ENCODE measurements at places on chromosomes 4 and X.

GRCh38 chrX:19515615-19516105 is 352 bp upstream of the MAP3K15 start:
- no peak for DNase-seq

GRCh38 chr4:142435599-142436235 is 410.4 kb downstream of the INPP4B start:
- DNase-seq, result no peak

DNA sequence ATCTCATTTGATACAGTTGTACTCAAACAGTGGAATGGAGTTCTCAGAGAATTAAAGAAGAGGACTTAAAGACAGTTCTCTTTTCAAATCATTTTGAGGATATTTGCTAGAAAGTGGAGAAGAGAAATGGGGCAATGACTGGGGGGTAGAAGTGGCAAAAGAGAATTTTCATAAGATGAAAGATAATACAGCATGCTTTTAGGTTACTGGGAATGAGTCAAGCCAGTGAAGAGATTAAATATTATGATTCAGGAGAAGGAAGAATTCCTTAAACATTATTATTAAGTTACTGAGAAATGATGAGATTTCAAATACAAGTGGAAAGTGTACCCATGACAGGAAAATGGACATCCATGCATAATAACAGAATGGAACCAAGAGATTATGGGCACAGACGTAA is 219.0 kb upstream of the DKK2 start:
- no peak for DNase-seq

- no peak for DNase-seq
These were observed 21.2 kb downstream of the NKX3-2 start for GRCh38 chr4:13523105-13523477.

GRCh38 chrX:120308558-120308957 is 2.7 kb downstream of the TMEM255A start:
- no peak for DNase-seq
